NCI-H1436 (cell line): ENCODE measurements at places on chromosomes 7 and 10.

DNA sequence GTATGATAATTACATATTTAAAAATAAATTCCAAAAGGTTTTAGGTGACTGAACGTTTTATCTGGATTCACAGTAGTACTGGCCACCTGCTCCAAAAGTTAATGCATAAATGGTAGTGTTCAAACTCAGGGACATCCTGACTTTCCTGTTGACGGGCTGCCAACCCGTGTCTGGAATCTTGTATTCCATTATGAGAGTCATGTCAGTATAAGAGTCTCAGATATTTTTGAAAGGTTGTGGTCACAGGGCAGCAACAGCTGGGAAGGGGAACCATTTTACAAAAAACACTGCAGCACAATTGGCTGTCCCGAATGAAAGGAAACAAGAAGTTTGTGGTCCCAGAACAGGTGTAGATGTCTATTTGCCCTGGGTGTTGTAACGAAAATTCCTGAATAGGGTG lies 2.8 kb downstream of the TDRD1 start:
- no peak for DNase-seq

DNA sequence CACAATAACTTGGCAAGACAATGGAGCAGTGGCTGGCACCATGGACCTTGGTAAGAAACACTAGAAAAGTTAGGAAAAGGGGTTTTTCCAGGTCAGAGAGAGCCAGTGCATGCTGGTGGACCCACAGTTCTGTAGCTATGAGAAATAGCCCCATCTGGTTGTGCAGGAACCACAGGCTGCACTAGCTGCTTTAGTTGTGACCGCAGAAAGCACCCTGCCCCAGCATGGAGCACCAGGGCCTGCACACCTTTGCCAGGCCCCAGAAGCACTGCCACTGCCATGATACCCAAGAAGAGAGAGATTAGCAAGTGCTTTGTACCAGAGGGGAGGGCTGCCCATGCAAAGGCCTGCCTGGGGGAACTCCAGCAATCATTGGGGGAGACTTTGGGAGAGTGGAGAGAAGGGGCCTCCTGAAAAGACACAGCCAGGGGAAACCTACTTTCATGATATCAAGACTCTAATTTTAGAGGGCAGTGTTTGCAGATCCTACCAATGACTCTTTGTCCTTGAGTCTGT lies 256.1 kb upstream of the C7orf33 start:
- no peak for DNase-seq

DNA sequence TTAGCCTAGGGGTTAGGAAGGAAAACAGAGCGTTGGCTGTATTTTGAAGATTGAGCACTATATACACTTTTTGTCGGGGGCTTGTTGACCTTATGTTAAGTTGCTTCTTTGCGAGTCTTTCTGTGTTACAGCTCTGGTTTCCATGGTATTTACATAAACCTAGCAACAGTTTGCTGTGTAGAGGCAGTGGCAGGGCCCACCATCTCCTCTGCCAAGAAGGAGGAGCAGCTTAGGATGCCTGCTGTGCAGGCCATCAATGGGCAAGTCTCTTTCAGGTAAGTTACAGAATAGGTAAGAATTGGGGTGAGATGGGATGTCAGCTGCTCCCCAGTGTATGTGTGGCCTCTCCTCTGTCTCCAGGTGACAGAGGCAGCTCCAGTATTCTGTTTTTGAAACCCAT lies 485.5 kb downstream of the LRMDA start:
- no peak for DNase-seq

DNA sequence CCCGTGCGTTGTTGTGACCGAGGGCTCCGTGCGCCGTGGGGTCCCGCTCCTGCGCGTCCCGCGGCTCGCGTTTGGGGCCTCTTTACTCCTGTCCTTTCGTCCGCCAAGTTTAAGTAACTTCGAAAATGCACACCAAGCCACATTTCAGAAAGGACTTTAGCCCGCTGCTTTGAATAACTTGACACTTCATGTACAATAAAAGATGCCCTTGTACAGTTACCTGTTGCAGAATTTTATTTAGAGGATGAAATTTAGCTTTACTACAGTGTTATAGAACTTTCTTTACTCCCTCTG lies 459 bp downstream of the SUGCT start:
- DNase-seq: no peak

DNA sequence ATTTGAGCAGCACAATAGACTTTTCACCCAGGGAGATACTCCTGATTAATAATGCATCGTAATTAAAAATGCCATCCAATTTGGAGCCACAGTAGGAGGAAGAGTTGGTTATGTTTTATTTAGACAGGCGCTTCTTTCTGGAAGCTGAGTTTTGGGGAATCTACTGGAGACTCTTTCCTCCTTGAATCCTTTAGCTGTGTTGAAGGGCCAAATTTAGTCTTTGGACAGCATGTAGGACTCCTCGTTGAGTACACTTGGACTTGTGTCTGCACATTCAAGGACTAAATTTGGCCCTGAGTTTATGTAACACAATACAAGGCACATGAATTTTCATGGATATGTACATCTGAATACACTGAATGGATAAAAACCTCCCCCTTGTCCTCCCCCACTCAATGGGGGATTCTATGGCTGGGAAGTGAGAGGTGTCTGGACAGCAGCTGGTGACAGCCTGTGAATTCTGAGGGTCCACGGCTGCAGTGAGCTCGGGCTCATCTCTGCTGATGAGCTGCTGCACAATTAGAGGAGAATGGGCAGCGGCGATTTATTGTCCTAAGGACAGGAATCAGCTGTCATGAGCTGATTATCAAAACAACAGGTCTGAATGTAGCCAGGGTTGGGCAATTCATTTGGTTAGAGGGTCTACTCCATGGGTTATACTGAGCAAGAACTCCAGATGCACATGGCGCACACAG lies 95.2 kb downstream of the PRTFDC1 start:
- DNase-seq: no peak

DNA sequence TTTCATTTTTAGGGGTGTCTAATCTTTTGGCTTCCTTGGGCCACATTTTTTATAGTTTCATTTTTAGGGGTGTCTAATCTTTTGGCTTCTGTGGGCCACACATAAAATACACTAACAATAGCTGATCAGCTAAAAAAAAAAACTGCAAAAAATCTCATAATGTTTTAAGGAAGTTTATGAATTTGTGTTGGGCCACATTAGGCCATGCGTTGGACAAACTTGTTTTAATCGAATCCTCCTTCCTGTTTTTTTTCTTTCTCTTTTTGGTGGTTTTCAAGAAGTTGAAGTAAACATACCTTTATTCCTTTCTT lies 37.4 kb downstream of the ZNRF2 start:
- DNase-seq: no peak

GRCh38 chr7:132422502-132423111 lies 153.7 kb downstream of the PLXNA4 start:
- no peak for DNase-seq

GRCh38 chr7:21358648-21359047 lies 69.2 kb upstream of the SP4 start:
- DNase-seq: no peak

GRCh38 chr10:79162861-79163665 lies 94.3 kb downstream of the ZMIZ1 start:
- no peak for DNase-seq

DNA sequence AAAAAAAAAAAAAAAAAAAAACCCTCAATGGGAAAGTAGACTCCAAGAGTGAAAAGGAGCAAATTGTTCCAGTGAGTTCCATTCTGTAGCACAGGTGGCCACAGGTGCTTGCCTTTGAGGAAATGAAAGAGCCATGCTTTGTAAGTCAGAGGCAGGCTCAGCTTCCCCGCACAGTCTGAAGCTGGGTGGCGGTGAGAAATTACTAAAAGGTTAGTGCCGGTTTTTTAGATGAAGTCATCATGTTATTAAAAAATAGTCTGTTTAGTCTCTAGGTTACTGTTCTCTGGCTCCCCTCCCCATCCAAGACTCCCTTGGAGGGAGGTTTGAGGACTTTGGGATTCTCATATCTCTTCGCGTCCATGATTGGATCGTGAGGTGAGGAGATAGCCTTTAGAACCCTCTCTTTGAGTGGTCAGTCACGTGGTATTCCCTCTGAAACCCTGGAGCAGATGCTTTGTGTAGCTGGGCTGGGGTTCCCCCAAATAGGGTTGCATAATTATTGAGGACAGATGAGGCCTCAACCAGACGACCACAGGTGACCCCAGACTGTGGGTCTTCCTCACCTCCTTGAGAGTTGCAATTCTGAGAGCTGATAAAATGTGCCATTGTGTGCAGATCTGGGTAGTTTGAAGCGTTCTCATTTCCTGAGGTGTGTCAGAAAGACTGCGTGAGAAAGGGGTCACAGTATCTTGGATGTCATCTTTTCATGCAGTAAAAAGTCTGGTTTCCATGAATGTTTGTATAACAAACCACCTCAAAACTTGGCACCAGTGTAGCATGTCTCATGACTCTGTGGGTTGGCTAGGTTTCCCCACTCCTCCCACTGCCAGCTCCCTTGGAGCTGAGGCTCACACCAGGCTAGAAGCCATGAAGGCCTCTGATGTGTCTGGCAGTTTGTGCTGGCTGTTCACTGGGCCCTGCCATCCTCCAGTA lies 27.1 kb downstream of the OGDH start:
- no peak for DNase-seq

DNA sequence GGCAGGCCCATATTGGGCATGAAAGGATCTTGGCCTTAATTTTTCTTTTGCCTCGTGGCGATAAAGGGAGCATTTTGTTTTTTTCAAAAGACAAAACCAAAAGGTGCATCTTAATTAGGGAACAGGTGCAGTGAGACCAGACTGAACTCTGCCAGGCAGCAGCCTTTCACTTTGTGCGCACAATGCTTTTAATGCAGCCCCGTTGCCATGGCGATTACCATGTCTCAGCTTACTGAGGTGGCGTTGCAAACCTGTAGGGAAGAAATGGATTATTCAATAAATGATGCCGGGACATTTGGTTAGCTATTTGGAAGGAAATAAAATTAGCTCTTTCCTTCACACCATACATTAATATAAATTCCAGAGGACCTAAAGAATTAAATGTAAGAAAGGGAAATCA lies 61.9 kb downstream of the MYL10 start:
- DNase-seq: peak; percentile 77

GRCh38 chr10:122648599-122649428 lies 50.8 kb downstream of the C10orf120 start:
- DNase-seq: peak; percentile 49

GRCh38 chr7:92988941-92989545 lies 128.7 kb downstream of the SAMD9 start:
- DNase-seq: no peak

DNA sequence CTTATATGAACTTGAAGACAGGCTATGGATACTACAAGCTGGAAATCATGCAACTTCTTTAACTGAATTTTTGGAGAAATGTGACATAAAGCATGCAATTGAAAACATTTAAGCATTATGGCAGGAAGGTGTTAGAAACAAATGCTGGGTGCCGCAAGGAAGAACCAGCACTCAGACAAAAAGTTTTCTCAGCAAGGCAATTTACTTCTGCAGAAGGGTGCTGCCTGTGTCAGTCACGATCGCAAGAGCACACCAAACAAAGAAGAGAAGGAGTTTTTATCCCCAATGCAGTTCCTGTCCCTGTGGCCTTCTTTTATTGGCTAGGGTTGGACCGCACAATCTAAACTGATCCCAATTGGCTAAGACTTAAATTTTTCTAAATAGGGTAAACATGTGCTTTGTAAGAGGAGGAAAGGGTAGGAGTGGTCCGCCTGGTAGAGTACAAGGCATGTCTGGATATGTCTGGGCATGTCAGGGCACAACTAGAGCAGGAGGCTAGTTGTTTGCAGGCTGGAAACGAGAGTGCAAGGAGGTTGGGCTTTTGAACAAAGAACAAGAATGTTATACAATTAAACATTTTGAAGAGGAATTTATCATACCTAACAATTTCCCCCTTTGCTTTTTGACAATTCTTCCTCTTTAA lies 109.6 kb upstream of the FAM3C start:
- DNase-seq: no peak

- no peak for DNase-seq
These were observed 46.1 kb downstream of the PTPRN2 start for GRCh38 chr7:158541346-158542010.

- no peak for DNase-seq
These were observed 5.5 kb downstream of the SMARCD3 start for GRCh38 chr7:151243045-151243349.

GRCh38 chr7:2483494-2483893 lies 7.3 kb upstream of the GRIFIN start:
- no peak for DNase-seq

- peak; percentile 34 for DNase-seq
These were observed 112.9 kb downstream of the COL13A1 start for GRCh38 chr10:69914398-69915214.

DNA sequence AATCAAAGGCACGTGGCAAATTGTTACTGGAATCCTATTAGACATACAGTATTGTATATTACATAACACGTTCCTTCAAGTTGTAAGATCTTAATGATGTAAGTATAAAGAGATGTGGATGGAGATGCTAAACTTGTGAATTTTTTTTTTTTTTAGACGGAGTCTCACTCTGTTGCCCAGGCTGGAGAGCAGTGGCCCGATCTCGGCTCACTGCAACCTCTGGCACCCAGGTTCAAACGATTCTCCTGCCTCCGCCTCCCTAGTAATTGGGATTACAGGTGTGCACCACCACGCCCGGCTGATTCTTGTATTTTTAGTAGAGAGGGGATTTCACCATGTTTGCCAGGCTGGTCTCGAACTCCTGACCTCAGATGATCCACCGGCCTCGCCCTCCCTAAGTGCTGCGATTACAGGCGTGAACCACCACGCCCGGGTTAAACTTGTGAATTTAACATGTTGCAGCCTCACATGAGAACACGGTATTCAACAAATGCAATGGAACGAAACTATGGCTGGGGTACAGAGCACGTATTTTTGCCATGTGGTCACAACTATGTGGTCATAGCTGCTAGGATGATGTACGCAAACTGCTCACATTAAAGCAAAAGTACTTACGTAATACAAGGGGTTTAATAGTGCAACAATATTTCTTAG lies 818 bp upstream of the SUPV3L1 start:
- DNase-seq: peak; percentile 23

DNA sequence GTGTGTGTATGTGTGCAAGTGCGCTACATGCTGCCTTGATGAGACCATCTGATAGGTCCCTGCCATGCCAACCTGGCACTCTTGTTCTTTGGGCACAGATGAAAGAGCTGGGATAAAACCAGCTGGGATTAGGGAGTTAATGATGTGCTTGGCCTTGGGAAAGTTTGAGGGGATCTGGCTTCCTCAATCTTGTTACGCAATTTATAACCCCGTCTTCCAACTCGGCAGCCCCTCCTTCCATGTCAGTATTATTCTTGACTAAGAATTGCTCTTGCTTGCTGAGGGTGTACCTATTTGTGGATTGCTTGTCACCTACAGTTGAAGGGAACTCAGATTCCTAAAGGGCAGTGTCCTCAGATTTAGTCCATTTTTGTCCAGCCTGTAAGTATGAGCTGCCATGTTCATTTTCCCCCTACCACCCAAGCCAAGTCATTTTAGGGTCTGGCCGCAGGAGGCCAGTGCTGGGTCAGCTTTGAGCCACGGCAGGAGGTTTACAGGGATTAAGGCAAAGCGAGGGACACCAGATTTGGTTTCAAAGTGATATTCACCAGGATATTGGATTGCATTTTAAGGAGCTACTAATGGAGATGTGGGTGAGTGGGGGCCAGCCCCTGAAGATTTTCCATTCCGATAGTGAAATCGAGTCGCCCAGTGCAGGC lies 34.1 kb upstream of the KCNMA1 start:
- DNase-seq: no peak

GRCh38 chr7:31019509-31019908 lies 32.6 kb upstream of the ADCYAP1R1 start:
- DNase-seq: no peak

- no peak for DNase-seq
These were observed 18.8 kb downstream of the GNAI1 start for GRCh38 chr7:80153446-80153845.
